ENCODE measurements at places on chromosomes 4 and X.

- DNase-seq: no peak
Measured at GRCh38 chr4:169716677-169717076, 41.1 kb downstream of the HPF1 start.

GRCh38 chr4:185504098-185505047, 30.9 kb downstream of the PDLIM3 start:
- no peak for DNase-seq

DNA sequence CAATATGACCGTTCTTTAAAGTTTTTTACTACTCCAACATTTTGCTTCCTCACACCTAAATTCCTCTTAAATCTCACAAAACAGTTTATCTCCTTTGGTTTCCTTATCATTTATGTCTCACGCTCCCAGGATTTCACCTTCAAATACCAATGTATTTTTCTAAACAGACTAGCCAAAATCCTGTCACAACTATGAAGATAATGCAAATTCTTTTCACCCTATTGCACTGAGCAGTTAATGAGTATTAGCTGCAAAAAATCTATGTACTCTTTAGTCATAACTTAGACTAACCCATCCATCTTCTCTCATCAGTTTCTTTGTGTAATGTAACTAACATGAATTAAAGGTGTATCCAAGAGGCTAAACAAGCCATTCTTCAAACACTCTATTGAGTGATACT, 151.3 kb downstream of the COMMD8 start:
- no peak for DNase-seq

DNA sequence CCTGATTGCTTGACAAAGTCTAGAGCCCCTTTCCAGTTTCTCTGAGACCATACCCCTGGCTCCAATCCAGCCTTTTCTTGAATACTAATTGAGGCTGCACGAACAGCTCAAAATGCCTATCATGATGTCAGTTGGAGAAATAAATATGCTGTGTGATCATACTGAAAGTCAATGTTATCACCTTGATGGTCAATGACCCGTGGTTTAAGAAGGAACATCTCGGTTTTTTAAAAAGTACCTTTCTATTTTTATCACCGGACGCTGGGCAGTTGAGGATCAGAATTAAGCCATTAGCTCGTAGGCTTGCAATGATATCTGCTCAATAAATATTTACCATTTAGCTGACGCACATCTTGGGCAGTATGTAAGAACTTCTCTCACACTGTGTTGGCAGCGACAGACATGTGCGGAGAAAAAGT, 852 bp upstream of the WDR44 start:
- no peak for DNase-seq

GRCh38 chr4:3679071-3679825, 86.9 kb upstream of the ADRA2C start:
- no peak for DNase-seq

GRCh38 chr4:26964994-26965393, 104.4 kb downstream of the STIM2 start:
- no peak for DNase-seq

GRCh38 chrX:136659174-136659573, 11.2 kb downstream of the CD40LG start:
- DNase-seq: no peak

Measured in stimulated activated CD4-positive, alpha-beta T cell treated with anti-CD3 and anti-CD28 coated beads, Interleukin-15, amount 100 ng/mL, for 48 hours (primary cell).